Aorta (tissue), 5 donors: ENCODE measurements at places on chromosomes 7 and 10.
A peak's percentile ranks its signal among the peaks of the same experiment; 100 is the strongest.

GRCh38 chr10:128519581-128519980 is 393.4 kb upstream of the MKI67 start:
- DNase-seq = no peak

DNA sequence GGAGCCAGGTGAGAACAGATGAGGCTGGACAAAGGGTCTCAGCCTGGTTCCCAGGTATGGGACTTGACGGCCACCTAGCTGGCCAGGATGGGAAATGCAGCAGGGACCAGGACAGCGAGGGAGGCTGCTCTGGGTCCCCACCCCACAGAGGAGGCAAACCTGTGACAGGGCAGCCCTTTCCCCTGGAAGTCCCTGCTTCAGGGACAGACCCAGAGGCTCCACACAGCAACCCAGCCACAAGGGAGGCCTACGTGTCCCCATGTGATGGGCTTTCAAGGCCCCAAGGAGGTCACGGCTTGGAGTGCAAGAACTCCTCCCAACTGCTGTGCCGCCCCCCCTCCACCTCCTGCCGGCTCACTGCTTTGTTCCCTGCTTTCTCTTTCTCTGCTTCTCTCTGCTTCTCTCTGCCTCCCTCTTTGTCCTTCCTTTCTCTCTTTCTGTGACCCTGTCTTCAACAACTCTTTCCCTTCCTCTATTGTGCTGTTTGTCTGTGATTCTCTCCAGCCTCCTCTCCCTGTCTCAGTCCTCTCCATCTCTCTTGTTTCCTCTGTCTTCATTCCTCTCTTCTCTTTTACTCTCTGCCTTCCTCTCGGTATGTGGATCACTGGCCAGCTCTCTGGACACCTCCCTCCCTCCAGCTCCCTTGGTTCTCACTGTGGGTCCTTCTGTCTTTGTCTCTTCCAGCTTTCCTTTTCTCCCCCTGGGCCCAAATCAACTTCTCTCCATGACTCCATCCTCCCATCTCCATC is 9.6 kb upstream of the EIF5AL1 start:
- DNase-seq = no peak

DNA sequence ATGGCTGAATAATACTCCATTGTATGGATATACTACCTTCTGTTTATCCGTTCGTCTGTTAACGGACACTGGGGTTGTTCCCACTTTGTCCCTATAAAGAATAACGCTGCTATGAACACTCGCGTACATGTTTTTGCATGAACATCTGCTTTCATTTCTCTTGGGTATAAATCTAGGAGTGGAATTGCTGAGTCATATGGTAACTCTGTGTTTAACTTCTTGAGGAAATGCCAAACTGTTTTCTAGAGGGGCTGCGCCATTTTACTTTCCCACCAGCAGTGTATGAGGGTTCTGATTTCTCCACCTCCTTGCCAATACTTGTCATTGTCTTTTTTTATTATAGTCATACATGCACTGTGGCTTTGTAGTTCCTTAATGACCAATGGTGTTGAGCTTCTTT is 20.6 kb upstream of the RASSF4 start:
- DNase-seq = no peak

DNA sequence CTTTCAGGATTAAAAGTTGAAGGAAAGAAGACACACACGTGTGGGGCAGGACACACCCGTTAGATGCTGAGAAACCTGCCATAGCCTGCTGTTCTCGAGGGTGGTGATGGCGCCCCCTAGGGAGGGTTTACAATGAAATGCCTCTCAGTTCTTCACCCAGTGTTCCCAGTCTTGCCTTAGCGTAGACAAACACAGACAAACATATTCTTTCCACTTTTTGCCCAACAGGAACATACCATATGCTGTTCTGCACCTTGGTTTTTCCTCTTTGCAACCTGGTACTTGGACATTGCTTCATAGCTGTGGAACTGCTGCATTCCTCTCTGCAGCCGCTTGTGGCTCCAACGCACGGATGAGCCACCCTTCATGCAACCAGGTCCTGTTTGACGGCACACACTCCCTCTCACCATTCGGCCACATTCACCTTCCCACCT is 23.3 kb upstream of the HSPA12A start:
- DNase-seq = no peak

GRCh38 chr10:76961841-76962240 is 675.8 kb downstream of the KCNMA1 start:
- no peak for DNase-seq

GRCh38 chr7:127726476-127726875 is 74.5 kb downstream of the SND1 start:
- no peak for DNase-seq

DNA sequence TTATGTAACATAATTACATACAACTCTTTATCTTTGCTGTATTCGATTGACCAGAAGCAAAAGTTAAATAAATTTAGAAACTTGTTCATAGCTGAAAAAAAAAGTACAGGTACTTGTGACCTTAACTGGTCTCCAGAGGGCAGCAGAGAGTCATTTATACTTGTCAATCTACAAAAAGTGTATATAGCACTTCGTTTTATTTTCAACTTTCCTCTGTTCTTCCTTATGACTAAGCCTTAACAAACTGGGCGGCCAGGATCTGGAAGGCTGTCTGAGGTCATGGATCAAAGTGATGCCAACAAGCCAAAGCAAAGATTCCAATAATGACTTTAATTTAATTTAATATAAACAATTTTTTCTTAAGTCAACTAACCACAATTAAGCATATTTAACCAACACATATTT is 29.8 kb downstream of the C10orf67 start:
- DNase-seq = no peak

GRCh38 chr7:106823631-106824030 is 41.5 kb upstream of the PIK3CG start:
- DNase-seq = no peak

GRCh38 chr7:44187636-44188416 is 1.4 kb downstream of the GCK start:
- no peak for DNase-seq

GRCh38 chr10:44070282-44070681 is 314.6 kb downstream of the CXCL12 start:
- peak; percentile 79 for DNase-seq

GRCh38 chr10:45418849-45419675 is 45.0 kb downstream of the ALOX5 start:
- peak; percentile 87 for DNase-seq

- DNase-seq = no peak
Observed at GRCh38 chr10:78760463-78761310, 308.1 kb upstream of the ZMIZ1 start.

GRCh38 chr7:98166668-98166970 is 44.6 kb upstream of the BHLHA15 start:
- DNase-seq = no peak

- no peak for DNase-seq
Observed at GRCh38 chr7:146956853-146957252, 840.3 kb downstream of the CNTNAP2 start.

- no peak for DNase-seq
Observed at GRCh38 chr10:92124020-92124419, 166.9 kb downstream of the CPEB3 start.

GRCh38 chr7:144785521-144785920 is 50.3 kb downstream of the TPK1 start:
- DNase-seq = no peak

DNA sequence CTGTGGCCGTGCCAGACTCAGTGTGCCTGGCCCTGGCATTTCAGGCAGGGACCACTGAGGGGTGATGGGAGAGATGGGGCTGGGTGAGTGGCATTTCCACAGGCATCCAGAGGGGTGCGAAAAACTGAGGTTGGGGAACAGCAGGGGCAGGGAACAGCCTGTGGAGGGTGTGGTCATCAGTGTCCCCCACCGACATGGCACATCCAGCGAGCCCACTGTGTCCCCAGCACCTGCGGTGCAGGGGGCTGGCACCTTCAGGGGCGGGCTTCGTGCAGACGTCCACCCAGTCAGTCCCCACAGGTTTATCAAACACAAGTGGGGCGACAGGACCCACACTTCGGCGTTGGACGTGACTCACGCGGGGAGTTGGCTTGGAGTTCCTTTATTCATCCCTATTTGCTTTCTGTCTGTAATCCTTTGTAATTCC is 14.8 kb downstream of the CUX1 start:
- DNase-seq = peak; percentile 59

GRCh38 chr7:123647106-123647730 is 8.4 kb upstream of the LMOD2 start:
- no peak for DNase-seq

GRCh38 chr10:124918906-124919305 is 23.0 kb upstream of the ZRANB1 start:
- DNase-seq = no peak

DNA sequence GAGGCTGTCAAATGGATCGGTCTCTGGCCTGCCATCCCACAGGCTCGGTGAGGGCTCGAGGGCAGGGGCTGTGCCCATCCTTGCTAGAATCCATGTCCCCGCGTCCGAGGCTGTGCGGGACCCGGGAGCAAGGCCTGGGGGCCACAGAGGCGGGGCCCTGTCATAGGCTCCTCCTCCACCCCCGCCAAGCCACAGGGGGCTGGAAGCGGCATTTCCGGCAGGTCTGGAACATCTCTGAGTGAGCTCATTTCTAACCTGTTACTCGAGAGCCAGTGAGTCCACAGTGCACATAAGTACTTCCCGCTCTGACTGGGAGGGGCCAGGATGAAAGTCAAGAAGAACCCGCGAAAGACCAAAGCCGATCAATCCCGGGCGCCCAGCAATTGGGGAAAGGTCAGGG is 57.6 kb downstream of the NKX6-2 start:
- DNase-seq = no peak

DNA sequence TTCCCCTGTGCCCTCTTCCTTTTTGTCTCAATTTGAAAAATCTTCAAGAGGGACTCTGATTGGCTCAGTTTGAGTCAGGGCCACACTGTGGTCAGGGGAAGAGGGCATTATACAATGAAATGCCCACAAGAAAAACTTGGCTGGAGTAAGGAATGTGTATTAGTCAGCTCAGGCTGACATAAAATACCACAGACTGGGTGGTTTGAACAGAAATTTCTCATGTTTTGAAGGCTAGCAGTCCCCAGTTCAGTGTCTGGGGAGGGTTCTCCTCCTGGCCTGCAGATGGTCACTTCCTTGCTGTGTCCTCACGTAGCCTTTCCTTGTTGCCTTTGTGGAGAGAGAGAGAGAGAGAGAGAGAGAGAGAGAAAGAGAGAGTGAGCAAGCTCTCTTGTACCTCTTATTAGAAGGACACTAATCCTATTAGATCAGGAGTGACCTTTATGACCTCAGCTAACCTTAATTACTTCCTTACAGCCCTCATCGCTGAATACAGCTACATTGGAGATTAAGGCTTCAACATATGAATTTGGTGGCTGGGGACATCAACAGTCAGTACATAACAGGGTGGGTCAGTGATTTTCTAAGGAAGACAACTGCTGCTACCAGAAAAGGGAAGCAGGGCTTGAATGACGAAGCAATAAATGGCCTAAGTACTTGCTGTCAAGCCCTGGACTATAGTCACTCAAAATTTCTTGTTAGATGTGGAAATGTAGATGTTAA is 25.8 kb upstream of the FAM13C start:
- peak; percentile 54 for DNase-seq

GRCh38 chr7:936386-937054 is 18.0 kb downstream of the ADAP1 start:
- DNase-seq = peak; percentile 54

- no peak for DNase-seq
Observed at GRCh38 chr10:73838827-73839226, 27.4 kb upstream of the NDST2 start.

DNA sequence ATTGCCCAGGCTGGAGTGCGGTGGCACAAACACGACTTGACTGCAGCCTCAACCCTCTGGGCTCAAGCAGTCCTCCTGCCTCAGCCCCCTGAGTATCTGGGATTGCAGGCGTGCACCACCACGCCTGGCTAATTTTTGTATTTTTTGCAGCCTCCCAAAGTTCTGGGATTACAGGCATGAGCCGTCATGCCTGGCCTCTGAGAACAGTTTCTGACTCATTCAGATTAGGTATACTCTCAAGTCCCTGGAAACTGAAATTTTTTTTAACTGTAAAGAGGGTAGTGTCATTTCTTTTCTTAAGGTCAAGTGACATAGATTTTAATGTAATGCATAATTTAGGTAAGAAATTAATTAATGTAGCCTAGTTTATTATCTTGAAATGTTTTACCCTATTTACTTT is 104.7 kb downstream of the SEPTIN7 start:
- DNase-seq = no peak

DNA sequence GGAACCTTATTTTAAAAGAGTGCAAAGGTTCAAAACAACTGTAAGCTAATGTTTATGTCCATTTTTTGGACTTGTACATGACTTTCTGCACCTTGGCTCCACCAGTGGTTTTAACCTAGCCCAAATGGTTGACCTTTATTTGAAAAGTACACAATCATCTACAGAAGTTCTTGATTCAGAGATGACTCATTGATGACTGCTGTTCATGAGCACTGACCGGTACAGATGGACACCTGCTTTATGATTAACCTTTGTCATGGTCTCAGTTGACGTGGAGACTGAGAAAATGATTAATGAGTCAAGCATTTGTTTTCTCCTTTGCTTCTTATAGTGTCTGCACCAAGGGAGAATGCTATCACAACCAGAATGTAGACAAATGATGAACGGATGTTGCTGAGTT is 55.7 kb upstream of the PTER start:
- DNase-seq = no peak

- no peak for DNase-seq
Observed at GRCh38 chr7:45656431-45656830, 82.3 kb downstream of the ADCY1 start.

DNA sequence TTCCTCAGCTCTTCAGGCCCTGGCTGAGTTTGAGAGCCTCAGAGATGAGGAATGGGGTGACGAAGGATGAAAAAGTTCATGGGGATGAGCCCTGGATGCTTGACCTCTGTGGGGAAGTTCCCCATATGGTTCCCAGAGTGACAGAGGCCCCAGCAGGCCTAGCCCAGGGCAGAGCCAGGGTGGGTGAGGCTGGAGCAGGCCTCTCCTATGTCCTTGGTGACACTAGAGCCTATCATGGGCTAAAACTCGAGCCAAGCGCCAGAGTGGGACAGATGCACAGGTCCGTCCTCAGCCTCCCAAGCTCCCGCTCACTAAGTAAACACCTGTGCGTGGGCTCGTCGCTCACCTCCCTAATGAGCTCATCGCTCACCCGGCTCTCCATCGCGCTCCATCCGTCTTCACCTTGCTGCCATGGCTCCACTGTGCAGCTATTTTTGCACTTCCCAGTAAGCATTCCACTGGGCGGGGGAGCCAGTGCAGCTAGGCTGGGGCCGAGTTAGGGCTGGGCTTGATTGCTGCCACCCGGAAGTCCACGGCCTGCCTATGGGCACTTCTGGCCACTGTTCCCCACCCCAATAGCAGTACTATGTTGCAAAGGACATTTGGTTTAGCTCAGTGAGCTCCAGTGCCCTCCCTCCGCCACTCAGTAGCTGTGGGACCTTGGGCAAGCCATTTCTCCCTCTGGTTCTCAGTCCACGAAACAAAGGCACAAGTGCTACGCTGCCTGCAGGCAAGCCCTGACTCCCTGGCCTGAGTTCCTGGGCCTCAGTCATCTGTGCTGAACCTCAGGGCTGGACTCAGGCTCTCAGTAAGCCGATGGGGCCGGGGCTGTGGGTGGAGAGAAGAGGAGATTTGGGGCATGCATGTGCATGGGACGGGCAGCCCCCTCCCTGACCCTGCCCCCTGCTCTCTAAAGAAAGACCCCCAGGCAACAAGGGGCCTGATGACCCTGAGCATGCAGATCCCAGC is 117.3 kb upstream of the PCBD1 start:
- DNase-seq = no peak
